ENCODE measurements at places on chromosomes 6 and 20. TPM values are rescaled to one million over a fixed set of nuclear protein-coding genes. Genes with fewer than 3 reads are reported as not detected.

GRCh38 chr6:39005774-39006173, 42.8 kb upstream of the GLP1R start:
- no peaks in the 10 kb centered on the region for H3K4me1 ChIP-seq
- H3K36me3 ChIP-seq: no peaks in the 10 kb centered on the region
- no peak overlapping the region for H3K4me3 ChIP-seq
- H3K27me3 ChIP-seq: peaks cover 22% of the 10 kb centered on the region

DNA sequence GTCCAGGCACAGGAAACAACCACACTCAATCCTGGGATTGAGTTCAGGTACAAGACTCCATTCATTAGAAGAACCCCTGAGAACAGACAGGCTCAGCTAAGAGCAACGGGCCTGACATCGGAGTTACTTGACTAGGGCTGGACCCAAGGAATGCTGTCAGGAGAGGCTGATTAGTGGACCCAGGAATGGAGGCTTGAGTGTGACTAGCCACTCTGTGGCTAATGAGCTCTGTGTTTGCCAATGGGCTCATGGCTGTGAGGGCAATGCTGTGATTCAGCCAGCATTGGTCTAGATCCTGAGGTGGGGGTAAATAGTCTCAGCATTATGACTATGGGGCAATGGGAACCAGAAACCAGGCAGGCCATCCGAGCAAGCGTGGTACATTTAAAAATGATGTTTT, 71.8 kb downstream of the RIOK1 start:
- no peak for DNase-seq
- H3K27ac ChIP-seq: peak overlapping the region; percentile 8
- peaks cover 42% of the 10 kb centered on the region for H3K4me1 ChIP-seq
- no peak overlapping the region for H3K4me3 ChIP-seq
- no peaks in the 10 kb centered on the region for H3K36me3 ChIP-seq

GRCh38 chr6:32972353-32973143, 4.2 kb downstream of the BRD2 start:
- H3K36me3 ChIP-seq: peaks cover 32% of the 10 kb centered on the region
- H3K4me1 ChIP-seq: peaks cover 9% of the 10 kb centered on the region
- H3K27me3 ChIP-seq: no peaks in the 10 kb centered on the region
- peak overlapping the region; percentile 96 for H3K4me3 ChIP-seq
- DNase-seq: peak; percentile 36
- H3K27ac ChIP-seq: peak overlapping the region; percentile 80

GRCh38 chr6:170176136-170176897, 114.6 kb downstream of the DLL1 start:
- H3K27ac ChIP-seq: no peak overlapping the region
- H3K27me3 ChIP-seq: no peaks in the 10 kb centered on the region
- no peaks in the 10 kb centered on the region for H3K36me3 ChIP-seq
- no peaks in the 10 kb centered on the region for H3K4me1 ChIP-seq
- no peak for DNase-seq

The SAMD10 gene
- total RNA-seq: 20.3 TPM

The SMIM8 gene
- total RNA-seq: 15.7 TPM
